ENCODE measurements at places on chromosomes 5 and 9. TPM values are rescaled to one million over a fixed set of nuclear protein-coding genes. Genes with fewer than 3 reads are reported as not detected.

The F2RL2 gene
- total RNA-seq = 0.16 TPM

The SLC4A9 gene
- total RNA-seq = 0.58 TPM

The CXCL14 gene
- 6.1 TPM for total RNA-seq

- no peak for DNase-seq
Measured at GRCh38 chr5:127834554-127834953, 131.4 kb downstream of the CCDC192 start.

GRCh38 chr5:144230806-144231205 lies 60.1 kb downstream of the KCTD16 start:
- DNase-seq = no peak

GRCh38 chr5:57779383-57780223 lies 297.0 kb upstream of the ACTBL2 start:
- no peak for DNase-seq

- no peak for DNase-seq
Measured at GRCh38 chr5:92435781-92436180, 1052.7 kb upstream of the ARRDC3 start.
